ENCODE measurements at places on chromosomes 6 and 20.
A peak's percentile ranks its signal among the peaks of the same experiment; 100 is the strongest.

DNA sequence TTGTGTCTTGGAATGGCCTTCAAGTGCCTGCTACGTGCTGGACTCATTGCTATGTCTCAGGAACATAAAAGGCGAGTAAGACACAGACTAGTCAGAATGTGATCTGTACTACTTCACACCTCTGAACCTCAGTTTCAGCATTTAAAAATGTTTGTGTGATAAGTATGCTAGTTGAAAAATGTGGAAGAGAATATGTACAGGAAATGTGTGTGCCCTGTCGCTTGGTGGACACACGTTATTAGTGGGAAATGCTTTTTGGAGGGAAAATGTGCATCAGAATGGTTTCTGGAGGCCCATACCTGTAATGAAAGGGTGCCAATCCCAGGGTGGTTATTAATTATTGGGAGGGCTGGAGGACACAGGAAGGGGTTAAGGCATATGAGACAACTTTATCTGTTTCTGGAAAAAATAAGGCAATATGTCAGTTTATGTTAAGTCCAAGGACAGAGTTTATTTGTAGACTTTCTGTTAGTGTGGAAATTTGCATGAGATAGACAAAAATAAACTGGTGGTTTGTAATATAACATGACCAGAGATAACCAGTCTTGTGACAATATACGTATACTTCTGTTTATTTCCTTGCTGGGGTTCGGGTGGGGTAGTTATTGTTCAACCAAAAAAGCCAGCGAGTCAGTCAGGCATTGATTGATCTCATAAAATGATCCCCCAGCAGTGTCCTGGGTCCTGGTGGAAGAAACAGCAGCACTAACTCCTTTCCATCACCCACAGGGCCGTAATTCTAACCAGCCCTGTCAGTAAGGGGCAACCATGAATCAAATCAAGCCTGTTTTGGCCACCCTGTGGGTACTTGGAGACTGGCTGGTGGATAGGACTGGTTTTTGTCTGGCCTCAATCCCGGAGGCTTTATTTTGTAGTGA is 117.9 kb downstream of the JARID2 start:
- DNase-seq = peak; percentile 32

GRCh38 chr20:3203315-3204123 is 963 bp downstream of the DDRGK1 start:
- DNase-seq = peak; percentile 47

DNA sequence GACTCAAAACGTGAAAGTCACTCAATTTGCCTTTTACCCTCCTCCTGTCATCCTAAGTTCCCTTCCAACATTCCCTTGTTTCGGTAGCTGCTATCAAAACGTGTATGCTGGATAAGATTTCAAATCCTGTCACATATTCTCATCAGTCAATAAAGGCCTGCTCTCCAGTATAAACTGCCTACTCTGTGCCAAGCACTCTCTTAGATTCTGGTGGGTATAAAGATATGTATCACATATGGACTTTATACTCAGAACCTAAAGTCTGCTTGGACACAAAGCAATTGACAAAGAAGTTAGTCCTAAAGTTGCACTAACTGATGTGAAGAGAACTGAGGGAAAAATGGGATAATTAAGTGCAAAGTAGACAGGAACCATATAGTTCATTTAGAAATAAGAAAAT is 476.6 kb upstream of the MARCKS start:
- DNase-seq = no peak

GRCh38 chr20:36861875-36862801 is 13.8 kb upstream of the TLDC2 start:
- peak; percentile 39 for DNase-seq

DNA sequence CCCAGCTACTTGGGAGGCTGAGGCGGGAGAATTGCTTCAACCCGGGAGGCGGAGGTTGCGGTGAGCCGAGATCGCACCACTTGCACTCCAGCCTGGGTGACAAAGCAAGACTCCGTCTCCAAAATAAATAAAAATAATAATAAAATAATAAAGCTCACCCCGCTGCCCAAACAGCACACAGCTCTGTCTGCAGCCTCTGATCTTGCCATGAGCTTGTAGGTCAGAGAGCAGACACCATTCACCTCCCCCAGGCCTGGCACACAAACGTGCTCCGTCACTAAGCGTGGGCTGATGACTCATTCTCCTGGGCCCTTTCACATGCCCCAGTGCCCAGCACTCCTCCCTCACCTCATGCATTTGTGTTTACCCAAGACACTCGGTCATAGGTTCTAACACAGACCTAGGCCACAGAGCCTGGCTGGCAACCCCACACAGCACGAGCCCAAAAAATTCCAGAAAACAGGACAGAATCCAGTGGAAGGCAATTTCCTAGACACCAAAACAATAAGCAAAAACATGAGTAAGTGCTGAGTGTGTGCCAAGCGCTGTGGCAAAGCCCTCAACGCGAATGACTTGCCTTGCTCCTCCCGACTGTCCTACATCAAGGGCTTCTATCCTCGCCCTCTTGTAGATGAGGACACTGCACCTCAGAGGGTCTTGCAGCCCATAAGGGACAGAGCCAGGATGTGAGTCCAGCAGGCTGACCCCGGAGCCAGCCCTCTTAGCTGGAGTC is 18.0 kb downstream of the ATP9A start:
- DNase-seq = no peak

- no peak for DNase-seq
Measured at GRCh38 chr6:106373502-106374239, 13.2 kb downstream of the CRYBG1 start.

DNA sequence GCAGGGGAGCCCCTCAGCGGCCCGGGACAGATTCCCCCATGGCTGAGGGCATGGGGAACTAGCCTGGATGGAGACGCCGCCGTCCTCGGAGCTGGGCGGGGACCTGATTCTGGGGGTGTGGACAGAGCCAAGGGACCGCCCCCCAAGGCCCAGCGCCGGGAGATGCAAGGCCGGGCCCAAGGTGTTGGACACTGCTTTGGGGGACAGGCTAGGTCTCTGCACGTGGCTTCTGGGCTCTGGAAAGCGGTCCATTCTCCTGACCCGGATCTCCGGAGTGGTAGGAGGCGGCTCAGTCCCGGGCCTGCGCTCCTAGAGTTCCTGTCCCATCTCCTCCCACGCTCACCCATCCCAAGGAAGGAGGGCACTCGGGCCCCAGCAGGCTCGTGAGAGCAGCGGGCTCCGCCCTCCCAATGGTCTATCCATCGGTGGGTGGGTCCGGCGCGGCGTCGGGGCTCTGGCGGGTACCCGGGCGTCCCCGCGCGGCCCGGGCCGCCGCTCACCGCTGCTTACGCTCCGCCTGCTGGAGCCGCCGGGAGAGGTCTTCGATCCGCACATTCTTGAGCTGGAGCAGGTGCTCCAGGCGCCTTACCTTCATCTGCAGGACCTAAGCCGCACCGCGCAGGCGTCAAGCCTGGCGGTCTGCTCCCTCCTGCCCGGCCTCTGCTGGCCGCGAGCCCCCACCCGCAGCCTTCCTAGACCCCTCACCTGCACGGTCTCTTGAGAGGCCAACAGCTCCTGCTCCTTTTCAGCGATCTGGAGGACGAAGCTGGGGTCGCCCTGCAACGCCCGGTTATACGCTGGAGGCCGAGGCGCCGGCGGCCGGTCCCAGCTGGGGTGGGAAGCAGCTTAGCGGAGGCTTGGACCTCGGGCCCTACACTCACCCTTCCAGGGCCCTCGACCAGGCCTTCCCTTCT is 3.3 kb downstream of the SPEF1 start:
- peak; percentile 16 for DNase-seq

GRCh38 chr6:101445527-101445926 is 52.0 kb downstream of the GRIK2 start:
- no peak for DNase-seq

DNA sequence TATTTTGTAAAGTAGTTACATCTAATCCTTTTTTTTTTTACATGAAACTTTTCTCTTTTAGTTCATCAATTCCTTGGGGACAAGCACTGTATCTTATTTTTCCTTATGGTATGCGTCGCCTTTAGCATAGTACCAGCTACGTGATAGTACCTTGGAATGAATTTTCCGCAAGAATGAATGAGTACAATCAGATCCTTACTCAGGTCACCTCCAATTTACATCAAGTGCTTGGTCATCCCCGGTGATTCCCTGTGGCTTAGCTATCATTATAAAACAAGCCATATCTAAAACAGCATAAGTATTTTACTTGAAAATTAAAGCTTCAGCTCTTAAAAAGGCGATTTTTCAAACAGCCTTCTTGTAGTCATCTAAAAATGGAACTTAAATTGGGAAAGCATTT is 680.4 kb upstream of the MAP3K7 start:
- no peak for DNase-seq

GRCh38 chr6:110534731-110535492 is 58.5 kb upstream of the SLC22A16 start:
- no peak for DNase-seq

DNA sequence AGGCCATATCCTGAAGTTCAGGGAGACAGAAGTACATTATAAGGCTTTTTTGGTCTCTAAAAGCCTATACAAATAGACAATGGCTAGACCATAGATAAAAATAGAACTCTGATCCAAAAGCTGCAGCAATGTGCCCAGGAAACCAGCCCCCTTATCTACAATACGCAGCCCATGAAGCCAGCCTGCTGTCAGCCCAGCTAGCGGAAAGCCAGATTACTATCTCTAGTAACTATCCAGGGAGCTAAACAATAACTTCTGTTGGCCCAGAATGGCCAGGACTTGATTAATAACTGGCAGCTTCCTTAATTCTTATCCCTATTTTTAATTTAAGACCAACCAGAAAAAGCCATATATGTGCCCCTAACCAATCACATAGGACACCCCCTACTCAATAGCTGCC is 160.4 kb upstream of the SMLR1 start:
- DNase-seq = no peak

GRCh38 chr6:108798670-108799353 is 49.4 kb upstream of the ARMC2 start:
- DNase-seq = peak; percentile 19

Data from NCI-H1417 (cell line).